ENCODE measurements at places on chromosomes 11 and 22. TPM values are rescaled to one million over a fixed set of nuclear protein-coding genes. Genes with fewer than 3 reads are reported as not detected.

Gene H19
- total RNA-seq = 0.25 TPM

Gene MUC2
- not detected for total RNA-seq

Gene SCN3B
- not detected for total RNA-seq

Gene PRSS23
- not detected for total RNA-seq

Gene CNTN5
- not detected for total RNA-seq

Gene MB
- total RNA-seq = not detected

Gene OR52N4
- total RNA-seq = 1.6 TPM

DNA sequence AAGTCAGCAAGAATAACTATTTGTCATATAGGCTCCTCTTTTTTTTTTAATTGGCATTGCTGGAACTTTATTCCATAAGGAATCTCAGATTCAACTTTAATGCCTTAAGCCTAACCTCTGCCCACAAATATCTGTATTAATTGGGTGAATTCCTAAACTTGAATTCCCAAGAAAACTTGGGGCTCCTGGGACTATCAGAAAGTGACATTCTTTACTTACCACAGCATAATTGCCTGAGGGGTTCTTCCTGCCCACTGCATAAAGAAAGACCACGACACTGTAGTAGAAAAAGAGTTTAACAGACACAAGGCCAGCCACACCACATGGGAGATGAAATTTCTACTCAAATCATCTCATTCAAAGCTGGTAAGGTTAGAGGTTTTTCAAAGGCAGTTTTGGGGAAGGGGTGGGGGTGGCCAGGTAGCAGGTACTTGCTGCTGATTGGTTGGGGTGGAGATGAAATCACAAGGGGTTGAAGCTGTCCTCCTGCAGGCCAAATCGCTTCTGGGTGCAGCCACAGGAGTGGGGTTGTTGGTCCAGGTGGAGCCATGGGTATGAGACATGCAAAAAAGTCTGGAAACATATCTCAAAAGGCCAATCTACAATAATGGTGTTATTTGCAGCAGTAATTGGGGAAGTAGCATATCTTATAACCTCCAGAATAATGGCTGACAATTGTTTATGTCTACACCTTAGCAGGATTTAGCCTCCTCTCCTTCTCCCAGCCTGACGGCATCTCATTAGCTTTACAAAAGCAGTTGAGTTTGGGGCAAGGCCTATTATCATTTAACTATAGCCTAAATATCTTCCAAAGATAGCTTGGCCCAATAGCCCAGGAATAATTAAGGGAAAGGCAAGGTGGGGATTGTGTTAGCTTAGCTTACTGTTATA is 4.8 kb upstream of the NLRP10 start:
- no peak for DNase-seq

- no peak for DNase-seq
Measured at GRCh38 chr11:79059141-79059540, 381.7 kb downstream of the TENM4 start.

- no peak for DNase-seq
Measured at GRCh38 chr11:68508425-68508824, 47.9 kb downstream of the PPP6R3 start.

DNA sequence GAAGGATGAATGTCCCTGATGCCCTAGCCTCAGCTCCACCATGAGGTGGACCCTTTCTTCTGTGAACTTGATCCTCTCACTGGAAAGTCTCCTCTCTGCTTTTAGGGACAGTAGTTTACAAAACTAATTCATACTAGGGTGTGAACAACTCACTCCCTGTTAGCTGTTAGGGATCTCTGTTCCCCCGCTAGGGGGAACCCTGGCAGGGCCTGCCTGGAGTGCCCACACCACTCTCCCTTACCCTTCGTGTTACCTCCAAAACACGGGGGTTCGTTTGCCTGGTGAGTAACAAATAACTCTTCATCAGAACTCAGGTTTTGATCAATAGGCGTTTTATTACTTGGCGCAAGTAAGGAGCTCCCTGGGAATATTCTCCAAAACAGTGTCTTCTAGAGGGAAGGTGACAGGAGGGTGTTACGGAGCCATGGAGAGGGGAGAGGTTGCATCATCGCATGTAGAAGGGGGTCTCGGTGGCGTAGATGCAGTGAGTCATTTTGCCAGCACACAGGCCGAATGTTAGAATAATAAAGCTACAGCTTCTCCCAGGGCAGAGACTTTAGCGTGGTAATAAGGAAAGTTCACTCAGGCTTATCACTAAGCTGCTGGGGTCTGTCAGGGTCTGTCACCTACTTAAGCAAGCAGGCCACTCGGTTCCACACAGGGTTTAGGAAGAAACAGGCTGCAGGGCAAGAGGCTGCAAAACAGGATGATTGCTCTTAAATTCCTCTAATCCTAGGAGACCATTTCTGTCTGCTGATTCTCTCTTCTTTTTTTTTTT is 45.8 kb downstream of the C11orf96 start:
- DNase-seq = no peak

DNA sequence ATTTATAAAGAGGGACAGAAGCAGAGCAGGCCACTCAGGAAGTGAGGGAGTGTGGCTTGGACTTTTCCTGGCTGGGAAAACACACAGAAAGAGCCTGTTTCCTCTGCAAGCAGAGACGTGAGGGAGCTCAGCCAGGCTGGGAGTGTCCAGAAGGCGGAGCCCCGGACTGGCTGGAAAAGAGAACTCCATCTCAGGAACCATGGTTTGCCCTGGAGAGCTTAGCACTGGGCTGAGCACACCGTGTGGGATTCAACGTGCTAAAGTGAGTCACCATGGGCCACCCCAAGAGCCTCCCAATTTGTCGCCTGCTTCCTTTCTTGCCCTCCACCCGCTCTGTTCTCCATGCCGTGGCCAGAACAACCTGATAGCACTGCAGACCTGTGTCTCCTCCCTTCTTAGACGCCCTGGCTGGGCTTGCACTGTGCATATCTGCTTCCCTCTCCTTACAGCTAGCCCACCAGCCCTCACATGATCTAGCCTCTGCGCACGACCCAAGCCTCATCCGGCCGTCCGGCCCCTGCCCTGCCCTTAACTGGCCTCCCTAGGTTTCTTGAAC is 51.8 kb downstream of the GALNT18 start:
- no peak for DNase-seq

DNA sequence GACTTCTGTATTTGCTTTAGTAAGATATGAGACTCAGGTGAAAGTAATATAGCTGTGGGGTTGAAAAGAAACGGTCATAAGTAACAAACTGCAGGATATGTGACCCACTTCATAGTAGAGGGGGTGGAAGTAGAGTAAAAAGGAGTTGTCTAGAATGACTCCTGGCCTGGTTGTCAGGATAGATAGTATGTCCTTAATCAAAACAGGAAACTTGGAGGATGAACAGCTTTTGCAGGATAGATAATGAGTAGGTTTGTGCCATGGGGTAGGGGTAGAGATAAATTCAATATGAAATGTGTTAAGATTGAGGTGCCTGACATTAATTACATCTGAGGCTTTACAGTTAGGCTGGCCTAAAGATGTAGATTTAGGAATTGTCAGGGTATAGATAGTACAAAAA is 47.0 kb upstream of the B3GNT6 start:
- DNase-seq = no peak

GRCh38 chr11:61147271-61147670 is 14.0 kb downstream of the VPS37C start:
- no peak for DNase-seq

GRCh38 chr11:334264-334994 is 13.8 kb upstream of the IFITM3 start:
- no peak for DNase-seq

DNA sequence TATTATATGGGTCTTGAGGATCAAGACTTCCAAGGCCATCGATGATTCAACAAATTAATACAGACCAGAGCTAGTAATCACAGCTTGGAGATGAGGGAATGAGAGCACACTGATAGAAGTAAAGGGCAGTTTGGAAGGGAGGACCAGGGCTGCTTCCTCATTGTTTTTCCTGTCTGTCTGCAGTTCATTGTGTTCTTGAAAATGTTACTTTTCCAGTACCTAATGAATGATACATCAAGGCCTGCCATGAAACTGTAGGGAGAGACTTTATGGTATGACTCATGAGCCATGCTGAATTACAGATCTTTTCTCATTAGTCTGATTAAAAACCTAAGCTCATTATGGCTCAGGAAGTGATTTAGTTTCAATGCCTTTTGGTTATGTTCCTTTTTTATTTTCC is 855.6 kb downstream of the KCNA4 start:
- no peak for DNase-seq

- DNase-seq = no peak
Measured at GRCh38 chr11:69500285-69501120, 19.0 kb downstream of the LINC01488 start.
